ENCODE measurements at places on chromosomes 3 and 15. TPM values are rescaled to one million over a fixed set of nuclear protein-coding genes. Genes with fewer than 3 reads are reported as not detected.
A peak's percentile ranks its signal among the peaks of the same experiment; 100 is the strongest.

DNA sequence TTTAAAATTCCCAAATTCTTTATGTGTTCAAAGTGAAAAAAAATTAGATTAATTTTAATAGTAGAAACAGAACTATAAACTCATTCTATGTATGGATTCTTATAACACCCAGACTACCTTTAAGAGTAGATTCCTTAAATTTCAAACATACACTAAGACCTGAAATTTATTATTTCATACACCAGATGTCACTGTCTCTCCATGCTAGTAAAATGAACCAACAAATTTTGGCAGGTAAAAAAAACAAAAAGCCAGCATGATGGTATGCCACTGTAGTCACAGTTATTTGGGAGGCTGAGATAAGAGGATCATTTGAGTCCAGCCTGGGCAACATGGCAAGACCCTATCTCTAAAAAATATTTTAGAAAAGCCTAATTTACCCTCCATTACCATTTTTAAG lies 461.3 kb upstream of the NAALADL2 start:
- no peaks in the 10 kb centered on the region for H3K27me3 ChIP-seq
- DNase-seq: peak; percentile 23
- H3K27ac ChIP-seq: no peak overlapping the region
- H3K4me1 ChIP-seq: no peaks in the 10 kb centered on the region

DNA sequence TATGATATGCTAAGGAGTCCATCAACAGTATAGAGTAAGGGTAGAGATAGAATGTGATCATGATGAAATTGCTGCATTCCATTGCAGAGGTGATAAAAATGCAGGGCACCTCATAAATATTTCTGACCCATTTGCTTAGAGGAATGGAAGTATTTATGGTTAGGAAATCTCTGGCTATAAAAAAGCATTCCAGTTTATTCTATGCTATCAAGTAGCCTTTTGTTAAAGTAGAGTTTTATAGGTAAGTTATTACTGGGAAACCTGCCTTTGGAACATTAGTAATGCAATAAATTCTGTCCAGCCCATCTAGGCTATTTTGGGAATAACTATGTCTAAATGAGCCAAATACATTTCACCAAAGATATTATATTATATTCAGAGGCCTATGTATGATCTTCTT lies 19.8 kb upstream of the STRIT1 start:
- H3K4me3 ChIP-seq: no peak overlapping the region
- DNase-seq: no peak
- no peak overlapping the region for H3K27ac ChIP-seq
- no peaks in the 10 kb centered on the region for H3K4me1 ChIP-seq
- H3K36me3 ChIP-seq: no peaks in the 10 kb centered on the region
- H3K27me3 ChIP-seq: no peaks in the 10 kb centered on the region

DNA sequence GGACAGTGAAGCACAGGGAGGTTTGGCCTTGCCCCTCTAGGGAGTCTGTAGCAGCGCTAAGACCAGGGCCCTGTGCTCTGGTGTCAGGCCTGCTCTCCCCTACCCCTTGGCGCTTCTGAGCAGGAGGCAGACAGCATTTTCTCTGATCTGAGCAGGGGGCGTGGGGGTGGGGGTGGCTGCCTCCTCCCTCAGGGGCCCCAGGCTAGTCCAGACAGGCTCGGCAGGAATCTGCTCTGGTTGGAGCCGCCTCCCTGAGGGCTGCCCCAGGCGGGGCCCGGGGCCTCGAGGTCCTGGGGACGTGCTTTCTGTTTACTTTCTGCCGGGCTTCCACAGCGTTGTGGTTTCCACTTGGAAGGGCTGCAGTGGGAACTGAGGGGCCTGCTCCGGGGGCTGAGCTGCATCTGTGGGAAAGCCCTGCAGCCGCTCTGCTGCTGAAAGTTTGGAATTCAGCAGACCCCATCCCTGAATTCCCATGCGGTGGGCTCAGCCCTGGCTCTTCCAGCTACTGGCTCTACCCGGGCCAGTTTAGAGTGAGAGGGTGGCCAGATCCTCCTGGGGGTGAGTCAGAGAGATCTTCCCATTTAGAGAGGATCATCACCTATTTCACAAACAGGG lies 105.4 kb downstream of the LINGO1 start:
- no peak overlapping the region for H3K27ac ChIP-seq
- H3K4me3 ChIP-seq: no peak overlapping the region
- H3K27me3 ChIP-seq: no peaks in the 10 kb centered on the region
- DNase-seq: no peak
- H3K4me1 ChIP-seq: no peaks in the 10 kb centered on the region
- no peaks in the 10 kb centered on the region for H3K36me3 ChIP-seq

GRCh38 chr15:31352911-31353811 lies 26.5 kb downstream of the KLF13 start:
- peaks cover 26% of the 10 kb centered on the region for H3K36me3 ChIP-seq
- no peak overlapping the region for H3K4me3 ChIP-seq
- H3K4me1 ChIP-seq: peaks cover 48% of the 10 kb centered on the region
- H3K27ac ChIP-seq: peak overlapping the region; percentile 49
- no peaks in the 10 kb centered on the region for H3K27me3 ChIP-seq

- H3K27me3 ChIP-seq: no peaks in the 10 kb centered on the region
- DNase-seq: peak; percentile 34
- no peak overlapping the region for H3K27ac ChIP-seq
- H3K4me1 ChIP-seq: peaks cover 6% of the 10 kb centered on the region
- H3K4me3 ChIP-seq: no peak overlapping the region
Observed at GRCh38 chr3:152241142-152242017, 27.3 kb upstream of the MBNL1 start.

- H3K27me3 ChIP-seq: no peaks in the 10 kb centered on the region
- H3K4me1 ChIP-seq: no peaks in the 10 kb centered on the region
- no peaks in the 10 kb centered on the region for H3K36me3 ChIP-seq
Observed at GRCh38 chr3:126496894-126497850, 20.4 kb downstream of the UROC1 start.

GRCh38 chr3:39910826-39911464 lies 101.5 kb downstream of the MYRIP start:
- H3K27ac ChIP-seq: no peak overlapping the region
- H3K27me3 ChIP-seq: no peaks in the 10 kb centered on the region
- H3K4me1 ChIP-seq: peaks cover 18% of the 10 kb centered on the region
- peak; percentile 8 for DNase-seq
- H3K36me3 ChIP-seq: no peaks in the 10 kb centered on the region

DNA sequence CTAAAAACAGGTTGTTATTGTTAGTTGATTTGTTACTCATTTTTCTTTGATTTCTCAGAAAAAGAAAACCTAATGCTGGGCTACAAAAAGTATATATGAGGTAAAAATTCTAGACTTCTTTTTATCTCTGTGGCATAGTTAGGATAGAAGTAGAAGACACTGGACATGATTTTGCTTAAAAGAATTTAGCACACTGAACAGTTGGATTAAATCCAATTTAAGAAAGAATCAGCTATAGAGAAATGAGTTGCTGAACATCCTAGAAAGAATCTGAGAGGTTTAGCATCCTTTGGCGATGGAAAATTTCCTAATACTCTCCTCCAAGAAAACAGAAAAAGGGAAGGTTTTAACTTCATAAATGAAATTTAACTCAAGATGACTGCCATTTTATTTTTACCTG lies 259.7 kb downstream of the TBL1XR1 start:
- no peak overlapping the region for H3K27ac ChIP-seq
- peaks cover 10% of the 10 kb centered on the region for H3K4me1 ChIP-seq
- no peak for DNase-seq
- no peaks in the 10 kb centered on the region for H3K27me3 ChIP-seq

GRCh38 chr3:160136421-160136820 lies 88.8 kb upstream of the C3orf80 start:
- H3K4me3 ChIP-seq: no peak overlapping the region
- no peaks in the 10 kb centered on the region for H3K36me3 ChIP-seq
- no peak overlapping the region for H3K27ac ChIP-seq
- peaks cover 18% of the 10 kb centered on the region for H3K4me1 ChIP-seq
- no peak for DNase-seq
- no peaks in the 10 kb centered on the region for H3K27me3 ChIP-seq

DNA sequence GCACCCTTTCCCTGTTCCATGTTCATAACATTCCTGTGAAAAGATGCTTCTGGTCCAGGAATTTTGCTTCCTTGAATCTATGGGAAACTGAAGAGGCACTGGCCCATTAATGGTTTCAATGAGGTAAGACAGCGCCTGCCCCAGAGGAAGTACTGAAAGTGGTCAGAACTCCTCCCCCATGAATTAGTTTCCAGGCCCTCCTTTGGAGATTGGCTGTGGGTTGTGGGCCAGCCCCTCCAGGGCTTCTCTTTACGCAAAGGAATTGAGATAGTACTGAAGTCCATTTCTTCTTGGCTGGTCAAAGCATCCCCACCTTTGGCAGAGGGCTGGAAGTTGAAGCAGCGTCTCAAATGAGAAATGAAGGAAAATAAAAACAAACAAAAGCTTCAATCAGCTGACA lies 175.5 kb downstream of the POLR2M start:
- no peak for DNase-seq
- no peaks in the 10 kb centered on the region for H3K36me3 ChIP-seq
- no peak overlapping the region for H3K4me3 ChIP-seq

DNA sequence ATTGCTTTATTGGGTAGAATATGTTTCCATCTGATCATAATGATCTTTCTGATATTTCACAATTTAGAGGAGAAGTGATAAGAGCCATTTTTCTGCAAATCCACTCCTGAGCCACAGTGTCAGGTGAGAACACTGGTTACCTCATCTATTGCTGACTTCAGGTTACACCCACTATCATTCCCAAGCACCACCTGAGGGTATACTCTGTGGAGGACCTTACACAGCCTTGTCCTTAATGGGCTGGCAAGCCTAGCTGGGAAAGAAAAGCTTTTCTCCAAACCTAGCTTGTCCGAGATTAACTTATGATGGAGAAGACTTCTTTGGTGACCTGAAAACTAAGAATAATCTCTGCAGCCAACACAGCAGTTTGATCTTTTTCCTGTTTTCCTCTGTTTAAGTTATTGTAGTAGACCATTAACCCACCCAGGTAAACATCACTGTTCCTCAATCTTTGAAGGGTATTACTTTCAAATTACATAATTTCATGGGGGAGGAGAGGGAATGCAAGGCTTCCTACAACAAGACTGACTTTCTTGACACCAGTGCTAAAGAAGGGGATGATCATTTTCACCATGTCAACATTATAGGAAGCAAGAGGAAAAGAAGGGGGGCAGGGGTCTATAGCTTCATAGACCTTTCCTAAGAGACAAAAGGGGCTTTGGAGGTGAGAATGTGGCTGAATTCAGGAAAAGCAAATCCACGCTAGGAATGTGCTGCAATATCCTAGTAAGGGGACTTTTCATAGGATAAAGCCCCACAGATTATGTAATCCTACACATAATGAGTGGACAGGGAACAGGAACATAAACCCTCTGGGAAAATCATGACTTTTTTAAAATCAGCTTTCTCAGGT lies 1.7 kb downstream of the NCEH1 start:
- peak overlapping the region; percentile 94 for H3K4me3 ChIP-seq
- peak overlapping the region; percentile 84 for H3K27ac ChIP-seq
- peak; percentile 14 for DNase-seq
- H3K36me3 ChIP-seq: peaks cover 5% of the 10 kb centered on the region
- no peaks in the 10 kb centered on the region for H3K27me3 ChIP-seq

AHSG gene
- total RNA-seq: not detected
